Activated T-cell treated with anti-CD3 and anti-CD28 coated beads, Interleukin-2, amount 50 U/mL, for 72 hours (primary cell): ENCODE measurements at places on chromosomes 11 and 22. TPM values are rescaled to one million over a fixed set of nuclear protein-coding genes. Genes with fewer than 3 reads are reported as not detected.

DNA sequence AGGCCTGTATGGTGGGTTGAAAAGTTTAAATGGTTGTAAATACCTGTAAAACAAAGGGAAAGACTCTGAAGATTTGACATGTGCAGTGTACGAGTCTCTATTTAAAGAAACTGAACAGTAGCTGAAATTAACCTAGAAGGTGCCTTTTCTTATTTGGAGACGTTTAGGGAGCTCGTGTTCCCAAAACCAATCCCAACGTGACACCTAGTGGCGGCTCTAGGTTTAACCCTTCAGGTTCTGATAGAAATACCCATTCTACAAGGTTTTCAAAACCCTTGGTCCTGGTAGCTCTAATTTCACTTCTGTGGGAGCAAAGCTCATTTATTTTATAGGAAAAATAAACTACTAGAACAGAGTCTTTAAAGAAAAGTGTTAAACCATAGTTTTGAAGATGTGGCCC lies 258.3 kb downstream of the LRRC4C start:
- DNase-seq: peak; percentile 6

The PAFAH1B2 gene
- total RNA-seq: 64.3 TPM

DNA sequence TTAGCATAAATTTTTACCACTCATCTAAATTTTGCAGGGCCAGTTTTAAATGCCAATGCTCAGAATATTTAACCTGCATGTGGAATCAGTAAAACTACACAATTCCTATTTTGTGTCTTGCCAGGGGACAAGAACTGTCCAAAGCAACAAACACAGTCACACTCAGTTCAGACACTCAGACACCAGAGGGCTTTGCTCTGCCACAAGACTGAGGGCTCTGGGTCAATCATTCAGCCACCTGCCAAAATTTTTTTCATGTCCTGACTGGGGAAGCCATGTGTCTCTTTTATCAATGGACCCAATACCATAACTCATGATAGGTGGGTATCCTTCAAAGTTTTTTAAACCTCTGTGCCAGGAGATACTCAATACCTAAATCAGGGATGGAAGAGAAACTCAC lies 304.0 kb upstream of the ANO3 start:
- DNase-seq: no peak

DNA sequence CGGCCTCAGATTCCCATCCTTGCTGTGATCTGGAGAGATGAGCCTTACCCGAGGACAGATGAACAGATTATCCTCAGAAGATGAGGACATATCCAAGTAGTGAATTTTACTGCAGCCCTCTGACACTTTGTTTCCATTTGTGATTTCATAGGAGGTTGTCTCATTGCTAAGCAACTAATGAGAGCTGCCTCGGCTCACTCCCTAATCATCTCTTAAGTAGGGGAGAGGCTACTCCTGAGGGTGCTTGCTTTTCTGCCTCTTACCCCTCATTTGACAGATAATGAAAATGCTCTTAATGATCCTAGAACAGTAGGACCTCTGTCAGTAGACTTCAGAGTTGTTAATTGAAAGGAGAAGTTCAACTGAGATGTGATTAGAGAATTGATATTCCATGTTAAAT lies 150.9 kb downstream of the TBC1D22A start:
- DNase-seq: no peak

- DNase-seq: no peak
These were observed 1.6 kb downstream of the THY1 start for GRCh38 chr11:119421351-119421750.

The DAGLA gene
- 0.09 TPM for total RNA-seq

The CENPM gene
- 66.1 TPM for total RNA-seq

DNA sequence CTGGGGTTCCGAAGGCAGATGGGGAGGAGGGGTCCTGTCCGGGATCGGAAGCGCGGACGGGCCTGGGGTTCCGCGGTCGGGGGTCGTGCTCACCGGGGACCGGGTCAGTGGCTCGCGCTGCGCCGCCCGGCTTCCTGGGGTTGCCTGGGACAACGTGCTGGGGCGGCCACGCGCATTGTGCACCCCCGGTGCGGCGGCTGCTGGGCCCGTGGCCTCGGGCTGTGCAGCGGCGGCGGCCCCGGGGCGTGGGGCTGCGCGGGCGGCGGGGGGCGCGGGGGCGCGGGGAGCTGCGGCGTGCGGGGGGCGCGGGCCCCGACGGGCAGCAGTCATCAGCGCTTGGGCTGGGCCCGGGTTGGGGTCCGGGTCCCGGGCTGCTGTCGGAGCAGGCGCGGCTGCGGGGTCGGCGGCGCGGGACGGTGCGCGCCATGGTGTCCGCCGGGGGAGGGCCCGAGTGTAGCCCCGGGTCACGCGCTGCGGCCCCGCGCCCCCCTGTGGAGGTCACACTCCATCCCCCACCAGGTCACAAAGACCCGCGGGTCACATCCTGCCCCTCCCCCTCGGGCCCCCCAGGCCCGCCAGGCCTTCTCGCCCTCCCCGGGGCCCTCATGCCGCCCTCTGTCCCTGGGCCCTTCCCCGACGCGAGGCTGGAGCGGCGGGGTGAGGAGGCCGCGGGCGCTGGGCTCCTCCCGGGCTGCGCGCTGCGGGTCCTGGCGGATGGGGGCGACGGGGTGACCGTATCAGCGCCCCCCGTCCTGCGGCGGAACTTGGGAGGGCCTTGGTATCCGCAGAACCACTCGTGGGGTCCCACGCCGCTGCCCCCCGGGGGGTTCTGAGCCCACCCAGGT lies at the start of gene TTLL8:
Gene TTLL8 (minus strand): TSS at position 238 of the 845 bp plus-strand sequence.
- DNase-seq: no peak

GRCh38 chr22:27173530-27173929 lies 516.1 kb downstream of the MIAT start:
- no peak for DNase-seq

The RASSF10 gene
- 0.09 TPM for total RNA-seq

The BEST1 gene
- total RNA-seq: 1.9 TPM

- no peak for DNase-seq
These were observed 915.6 kb downstream of the TBC1D22A start for GRCh38 chr22:47678048-47678447.

The C11orf16 gene
- total RNA-seq: not detected

The APOA4 gene
- total RNA-seq: not detected

GRCh38 chr11:57426929-57427726 lies at the start of gene SLC43A3:
Gene SLC43A3, minus strand, starts transcription at chr11:57427121. Its CDS starts 949 bp downstream, at chr11:57426172.
- peak; percentile 86 for DNase-seq

The OR6A2 gene
- not detected for total RNA-seq

The EFEMP2 gene
- total RNA-seq: 26.0 TPM

The IGLL5 gene
- not detected for total RNA-seq

DNA sequence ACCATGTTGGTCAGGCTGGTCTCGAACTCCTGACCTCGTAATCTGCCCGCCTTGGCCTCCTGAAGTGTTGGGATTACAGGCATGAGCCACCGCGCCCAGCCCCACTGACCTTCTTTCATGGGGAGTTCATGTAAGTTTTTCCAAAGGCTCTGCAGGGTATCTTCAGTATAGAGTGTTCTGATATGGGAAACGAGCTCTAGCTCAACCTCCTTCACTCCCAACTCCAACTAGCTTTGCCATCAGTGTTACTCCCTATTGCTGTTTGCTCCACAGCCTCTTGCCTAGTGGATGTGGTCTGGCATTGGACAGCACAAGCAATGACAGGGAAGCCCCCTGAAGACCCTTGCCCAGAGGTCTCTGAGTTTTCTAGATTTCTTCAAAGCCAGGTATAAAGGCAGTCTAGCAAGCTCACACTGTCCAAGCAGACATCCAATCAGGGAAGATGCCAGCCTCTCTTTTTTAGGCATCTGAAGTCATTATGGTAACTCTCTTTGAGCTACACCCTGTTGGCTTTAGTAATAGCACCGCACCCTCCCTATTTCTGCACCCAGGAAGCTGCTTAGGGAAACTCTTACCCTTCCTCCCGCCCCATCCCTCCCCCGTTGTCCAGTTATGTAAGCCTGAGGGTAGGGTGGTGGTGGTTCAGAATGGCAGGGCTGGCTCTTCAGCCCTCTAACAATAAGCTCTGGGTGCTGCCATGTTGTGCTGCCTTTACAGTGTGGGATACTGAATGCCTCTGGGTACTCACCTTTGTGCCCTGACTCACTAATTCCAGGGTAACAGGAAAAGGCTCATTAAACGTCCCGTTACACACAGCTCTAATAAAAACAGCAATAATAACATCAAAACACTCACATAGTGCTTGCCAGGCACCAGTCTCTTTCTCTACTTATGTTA lies 41.4 kb upstream of the CLDN5 start:
- no peak for DNase-seq

The CRYBB2 gene
- 0.51 TPM for total RNA-seq

DNA sequence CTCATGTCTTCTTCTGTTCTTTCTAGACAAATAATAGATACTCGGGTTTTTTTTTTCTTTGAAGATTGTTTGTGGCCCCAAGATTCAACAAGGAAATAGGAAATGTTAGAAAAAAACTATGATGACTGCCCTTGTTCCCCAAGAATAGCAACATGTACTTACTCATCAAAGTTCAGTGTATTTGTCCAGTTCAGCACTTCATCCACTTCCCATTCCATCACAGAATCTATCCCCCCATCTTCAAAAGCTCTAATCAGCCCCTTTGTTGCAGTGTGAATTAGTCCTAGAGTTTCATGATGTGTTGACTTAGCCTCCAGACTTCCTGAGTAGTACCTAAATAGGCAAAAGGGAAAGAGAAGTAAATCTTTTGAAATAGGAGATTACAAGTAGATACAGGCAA lies 74.3 kb downstream of the C11orf65 start:
- no peak for DNase-seq
